ENCODE measurements at places on chromosomes 12 and 14. TPM values are rescaled to one million over a fixed set of nuclear protein-coding genes. Genes with fewer than 3 reads are reported as not detected.

DNA sequence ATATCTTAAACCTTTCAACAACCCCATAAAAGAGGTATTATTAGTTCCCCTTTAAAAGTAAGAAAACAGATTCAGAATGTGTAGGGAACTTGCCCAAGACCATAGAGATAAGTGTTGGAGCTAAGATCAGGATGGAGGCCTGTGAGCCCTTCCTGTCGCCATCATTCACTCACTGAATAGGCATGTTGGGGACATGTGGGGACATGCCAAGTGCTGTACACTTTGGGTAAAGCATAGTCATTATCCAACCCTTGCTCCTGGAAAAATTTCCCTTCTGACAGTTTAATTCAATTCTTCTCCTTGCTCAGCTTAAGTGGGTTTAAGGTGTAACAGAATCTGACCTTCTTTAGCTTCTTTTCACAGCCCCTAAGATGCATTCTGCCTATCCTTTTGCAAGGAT is 28.0 kb upstream of the C12orf42 start:
- no peak for DNase-seq

DNA sequence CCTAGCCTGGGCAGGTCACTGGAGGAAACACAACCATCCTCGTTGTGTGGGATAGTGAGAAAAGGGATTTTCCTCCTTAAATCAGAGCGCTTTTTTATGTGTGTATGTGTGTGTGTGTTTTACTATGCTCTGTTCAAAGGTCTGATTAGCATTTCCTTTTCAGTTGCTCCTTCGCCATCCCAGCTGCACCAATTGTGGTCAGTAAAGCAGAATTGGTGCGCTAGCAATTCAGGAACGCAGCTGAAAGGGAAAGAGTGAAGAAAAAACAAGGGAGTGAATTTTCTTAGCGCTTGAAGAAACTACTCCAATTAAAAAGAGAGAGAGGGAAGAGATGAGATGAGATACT is 173.3 kb upstream of the PARP11 start:
- DNase-seq = no peak

- no peak for DNase-seq
Measured at GRCh38 chr12:24233519-24234246, 284.2 kb upstream of the SOX5 start.

GRCh38 chr14:59836116-59836515 is 34.5 kb downstream of the RTN1 start:
- no peak for DNase-seq

- DNase-seq = no peak
Measured at GRCh38 chr12:131862084-131862441, 32.4 kb upstream of the ULK1 start.

DNA sequence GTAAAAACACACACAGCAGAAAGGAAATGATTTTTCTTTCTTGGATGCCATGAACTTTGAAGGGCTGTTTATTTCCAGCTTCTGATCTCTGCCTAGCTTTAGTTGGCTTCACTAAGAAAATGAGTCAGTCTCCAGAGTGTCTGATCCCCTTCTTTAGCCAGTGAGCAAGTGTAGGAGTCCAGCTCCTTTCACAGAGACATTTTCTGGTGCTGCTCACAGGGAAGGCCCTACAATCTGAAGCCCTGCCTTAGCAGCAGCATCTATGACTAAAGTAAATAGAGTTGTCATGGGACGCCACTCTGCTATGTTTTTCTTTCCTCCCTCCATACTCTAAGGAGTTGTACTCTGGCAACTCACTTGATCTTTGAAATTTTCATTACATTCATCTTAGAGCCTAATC is 103.5 kb downstream of the RPAP3 start:
- DNase-seq = no peak

GRCh38 chr12:115312901-115313300 is 628.9 kb upstream of the TBX3 start:
- no peak for DNase-seq

DNA sequence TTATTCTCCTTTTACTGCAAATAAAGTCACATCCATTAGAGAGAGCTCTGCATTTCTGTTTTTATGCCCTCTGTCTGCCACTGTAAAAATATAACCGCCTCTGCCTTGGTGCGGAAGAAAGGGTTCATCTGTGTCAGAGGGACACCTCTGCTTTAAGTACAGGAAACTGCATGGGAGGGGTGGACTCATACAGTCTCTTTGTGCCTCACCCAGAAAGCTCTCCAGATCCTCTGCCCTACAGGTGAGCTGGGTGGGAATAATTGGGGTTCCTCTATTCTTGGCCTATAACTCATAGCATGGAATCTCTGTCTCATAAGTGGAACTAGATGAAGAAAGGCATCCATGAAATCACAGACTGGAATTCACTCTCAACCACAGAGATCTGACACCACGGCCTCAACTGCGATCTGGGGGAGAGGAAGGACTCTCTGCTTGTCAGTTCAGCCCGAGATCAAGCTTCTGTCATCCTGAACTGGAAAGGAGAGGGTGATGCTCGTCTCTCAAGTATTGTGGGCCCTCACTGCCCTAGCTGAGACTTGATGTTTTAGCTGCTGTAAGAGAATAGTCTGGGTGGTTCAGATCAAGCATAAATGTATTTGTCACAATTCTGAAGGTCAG is 702.3 kb downstream of the TMEM121 start:
- DNase-seq = no peak

- no peak for DNase-seq
Measured at GRCh38 chr14:69152181-69152901, 578 bp downstream of the DCAF5 start.

- peak; percentile 60 for DNase-seq
Measured at GRCh38 chr14:20295067-20295466, 10.7 kb downstream of the TTC5 start.

GRCh38 chr12:4958697-4959375 is 49.1 kb downstream of the KCNA1 start:
- no peak for DNase-seq

DNA sequence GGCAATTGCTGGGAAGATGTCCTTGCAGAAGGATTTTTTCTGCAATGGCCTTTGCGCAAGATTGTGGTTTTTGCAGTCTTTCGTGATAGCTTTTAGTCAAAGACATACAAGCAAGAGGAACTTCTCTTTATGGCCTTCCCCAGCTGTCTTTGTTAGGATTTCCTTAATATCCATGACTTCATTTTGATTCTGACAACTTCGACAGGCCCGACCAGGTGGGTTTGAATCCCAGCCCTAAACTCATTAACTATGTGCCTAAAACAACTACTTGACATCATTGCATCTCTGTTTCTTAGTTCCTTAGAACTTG is 13.3 kb upstream of the VRK1 start:
- no peak for DNase-seq

- DNase-seq = no peak
Measured at GRCh38 chr12:100499416-100499815, 25.8 kb downstream of the NR1H4 start.

DNA sequence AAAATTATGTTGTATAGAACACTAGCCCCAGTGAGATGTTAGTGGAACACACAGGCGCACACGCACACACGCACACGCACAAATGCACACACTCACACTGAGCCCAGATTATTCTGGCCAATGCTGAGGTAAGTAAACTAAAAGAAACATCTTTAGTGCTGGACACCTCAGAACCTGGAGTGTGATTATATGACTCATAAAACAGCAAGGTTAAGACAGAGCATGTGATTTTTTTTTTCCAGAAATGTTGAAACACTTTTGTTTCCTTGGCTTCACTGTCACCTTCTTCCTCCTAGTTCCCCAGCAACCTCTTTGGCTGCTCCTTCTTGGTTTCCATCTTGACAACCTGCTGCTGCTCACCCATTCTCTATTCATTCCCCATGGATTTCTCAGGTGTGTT is 141.0 kb upstream of the ALG10B start:
- DNase-seq = no peak

The PIK3C2G gene
- not detected for polyA plus RNA-seq

The SLC7A7 gene
- 28.7 TPM for polyA plus RNA-seq

The ACRBP gene
- 0.54 TPM for polyA plus RNA-seq

The WDHD1 gene
- polyA plus RNA-seq = 46.3 TPM

The SDR9C7 gene
- not detected for polyA plus RNA-seq

The CIROP gene
- not detected for polyA plus RNA-seq

The CLEC14A gene
- not detected for polyA plus RNA-seq

The SLC4A8 gene
- 3.4 TPM for polyA plus RNA-seq

The FAM90A1 gene
- 0.51 TPM for polyA plus RNA-seq

The CLEC6A gene
- polyA plus RNA-seq = not detected

The SERPINA1 gene
- 0.41 TPM for polyA plus RNA-seq

The ACSM4 gene
- not detected for polyA plus RNA-seq
